ENCODE measurements at places on chromosomes 6 and 20. TPM values are rescaled to one million over a fixed set of nuclear protein-coding genes. Genes with fewer than 3 reads are reported as not detected.

The CPXM1 gene
- total RNA-seq: 3.5 TPM

The ZSCAN12 gene
- 9.3 TPM for total RNA-seq

The MYH7B gene
- 0.33 TPM for total RNA-seq

The SIM1 gene
- not detected for total RNA-seq

The TFAP2D gene
- total RNA-seq: not detected

The SMLR1 gene
- not detected for total RNA-seq

The PDYN gene
- total RNA-seq: not detected

The GLP1R gene
- not detected for total RNA-seq

The LHFPL5 gene
- not detected for total RNA-seq

The RHAG gene
- not detected for total RNA-seq

The FAM209B gene
- not detected for total RNA-seq

The KIF25 gene
- not detected for total RNA-seq

The FAM83C gene
- total RNA-seq: not detected

The AAR2 gene
- total RNA-seq: 19.7 TPM

The OTOR gene
- not detected for total RNA-seq

The CRISP3 gene
- total RNA-seq: not detected

The SLC22A3 gene
- 2.9 TPM for total RNA-seq

The FOXS1 gene
- 0.12 TPM for total RNA-seq

The NKX2-4 gene
- total RNA-seq: not detected

The POFUT1 gene
- 45.1 TPM for total RNA-seq

The DDX43 gene
- 2.7 TPM for total RNA-seq

The EPM2A gene
- 7.9 TPM for total RNA-seq

The TINAG gene
- not detected for total RNA-seq

The PRR18 gene
- not detected for total RNA-seq

The KCNS1 gene
- 1.00 TPM for total RNA-seq

The ANGPT4 gene
- not detected for total RNA-seq

The MDFI gene
- 1.2 TPM for total RNA-seq

The GTF2H4 gene
- 13.1 TPM for total RNA-seq

The TNNC2 gene
- total RNA-seq: 0.12 TPM

The TFAP2C gene
- total RNA-seq: 9.5 TPM

The MLN gene
- not detected for total RNA-seq

The KAT14 gene
- total RNA-seq: 18.1 TPM

The OR2J3 gene
- total RNA-seq: not detected

The ANKEF1 gene
- total RNA-seq: 1.9 TPM
